Activated CD8-positive, alpha-beta T cell treated with anti-CD3 and anti-CD28 coated beads for 36 hours (primary cell): ENCODE measurements at places on chromosomes 11 and 22. TPM values are rescaled to one million over a fixed set of nuclear protein-coding genes. Genes with fewer than 3 reads are reported as not detected.

GRCh38 chr22:49099496-49100124 lies 728.1 kb downstream of the BRD1 start:
- DNase-seq, result no peak

DNA sequence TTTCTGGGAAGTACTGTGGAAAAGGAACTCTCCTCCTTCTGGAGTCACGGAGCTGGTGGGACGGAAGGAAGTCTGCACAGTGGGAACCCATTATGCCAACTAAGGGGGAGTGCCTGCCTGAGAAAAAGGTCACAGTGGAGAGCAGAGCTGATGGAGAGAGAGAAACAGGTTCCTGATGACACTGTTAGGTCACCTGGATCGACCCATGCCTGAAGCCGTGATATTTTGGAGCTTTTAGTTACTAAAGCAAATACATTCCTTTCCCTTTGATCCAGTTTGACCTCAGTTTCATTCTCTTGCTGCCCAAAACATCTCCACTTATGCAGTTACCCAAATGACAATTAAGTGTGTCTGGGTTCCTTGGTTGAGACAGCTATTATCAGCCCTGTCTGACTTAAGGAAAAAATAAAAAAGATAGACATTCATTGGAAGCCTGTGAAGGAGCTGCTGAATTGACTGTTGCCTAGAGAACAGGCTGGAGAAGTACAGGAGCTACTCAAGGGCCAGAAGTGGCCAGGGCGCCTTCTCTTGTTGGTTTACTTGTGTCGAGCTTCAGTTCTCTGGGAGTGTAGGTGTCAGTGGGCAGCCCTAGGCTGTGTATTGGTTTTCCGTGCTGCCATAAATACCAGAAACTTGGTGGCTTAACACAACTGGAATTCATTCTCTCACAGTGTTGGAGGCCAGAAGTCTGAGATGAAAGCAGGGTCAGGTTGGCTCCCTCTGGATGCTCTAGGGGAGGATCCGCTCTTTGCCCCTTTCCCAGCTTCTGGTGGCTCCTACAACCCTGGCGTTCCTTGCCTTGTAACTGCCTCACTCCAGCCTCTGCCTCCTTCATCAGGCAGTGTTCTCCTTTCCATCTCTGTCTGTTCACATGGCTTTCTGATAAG lies 13.6 kb downstream of the MRGPRD start:
- no peak for DNase-seq

DNA sequence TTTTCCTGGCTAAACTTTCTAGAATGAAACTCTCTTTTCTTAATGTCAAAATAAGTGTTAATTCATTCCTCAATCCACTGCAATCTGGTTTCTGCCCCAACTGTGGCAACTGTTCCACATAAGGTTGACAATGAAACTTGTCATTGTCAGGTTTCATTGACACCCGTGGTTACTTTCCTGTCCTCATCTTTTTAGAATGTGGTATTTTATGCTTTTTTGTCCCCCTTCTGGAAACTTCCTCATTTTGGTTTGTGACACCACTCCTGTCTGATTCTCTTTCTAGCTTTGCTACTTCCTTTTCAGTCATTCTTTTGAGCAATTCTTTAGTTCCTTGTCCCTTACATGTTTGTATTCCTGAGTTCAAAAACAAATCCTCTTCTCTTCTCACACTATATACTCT lies 7.5 kb upstream of the PDE3B start:
- DNase-seq, result peak; percentile 34

GRCh38 chr22:49541693-49542230 lies 285.9 kb downstream of the BRD1 start:
- no peak for DNase-seq

DNA sequence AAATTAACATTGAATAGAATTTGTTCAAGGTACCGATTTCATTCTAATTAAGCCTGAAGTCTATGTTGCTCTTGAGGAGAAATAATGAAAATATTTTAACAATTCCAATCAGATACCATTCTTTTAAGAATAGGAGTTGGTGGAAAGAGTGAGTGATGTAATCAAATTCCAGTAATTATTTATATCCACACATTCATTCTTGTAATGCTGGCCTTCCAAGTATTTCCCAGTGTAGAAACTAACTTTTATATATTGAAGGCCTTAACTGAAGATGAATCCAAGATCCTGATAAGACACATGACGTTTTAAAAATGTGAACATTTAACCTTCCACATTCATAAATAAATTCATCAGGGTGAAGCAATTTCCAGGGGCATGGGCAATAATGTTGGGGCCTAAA lies 36.6 kb upstream of the PAX6 start:
- DNase-seq, result no peak

- DNase-seq, result no peak
Observed at GRCh38 chr11:21888814-21889213, 304.1 kb upstream of the ANO5 start.

- DNase-seq, result no peak
Observed at GRCh38 chr11:112381578-112381977, 120.9 kb upstream of the PLET1 start.

DNA sequence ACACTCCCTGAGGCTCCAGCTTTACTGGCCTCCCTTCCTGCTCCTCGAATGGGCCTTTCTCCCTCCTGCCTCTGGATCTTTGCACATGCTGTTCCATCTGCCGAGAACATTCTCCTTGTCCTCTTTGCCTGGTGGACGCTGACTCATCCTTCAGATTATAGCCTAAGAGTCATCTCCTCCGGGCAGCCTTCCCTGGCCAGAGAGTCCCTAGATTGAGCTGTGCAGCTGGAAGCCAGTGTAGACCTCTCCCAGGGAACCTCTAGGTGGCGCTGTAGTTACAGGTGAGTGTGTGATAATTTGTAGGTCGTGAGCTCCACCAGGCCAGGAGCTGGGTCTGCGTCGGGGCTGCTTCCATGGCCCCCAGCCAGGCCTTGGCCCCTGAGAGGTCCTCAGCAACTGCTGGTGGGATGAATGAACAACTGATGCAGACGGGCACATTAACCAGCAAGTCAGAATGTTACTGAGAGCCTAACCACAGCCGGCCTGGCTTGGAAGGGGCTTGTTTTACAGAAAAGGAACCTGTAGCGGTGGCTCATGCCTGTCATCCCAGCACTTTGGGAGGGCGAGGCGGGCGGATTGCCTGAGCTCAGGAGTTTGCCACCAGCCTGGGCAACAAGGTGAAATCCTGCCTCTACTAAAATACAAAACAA lies 8.7 kb downstream of the PNPLA5 start:
- DNase-seq, result peak; percentile 77

GRCh38 chr22:42134100-42135020 lies 3.8 kb upstream of the CYP2D6 start:
- DNase-seq, result no peak

GRCh38 chr11:106070606-106071005 lies 6.5 kb downstream of the KBTBD3 start:
- no peak for DNase-seq

DNA sequence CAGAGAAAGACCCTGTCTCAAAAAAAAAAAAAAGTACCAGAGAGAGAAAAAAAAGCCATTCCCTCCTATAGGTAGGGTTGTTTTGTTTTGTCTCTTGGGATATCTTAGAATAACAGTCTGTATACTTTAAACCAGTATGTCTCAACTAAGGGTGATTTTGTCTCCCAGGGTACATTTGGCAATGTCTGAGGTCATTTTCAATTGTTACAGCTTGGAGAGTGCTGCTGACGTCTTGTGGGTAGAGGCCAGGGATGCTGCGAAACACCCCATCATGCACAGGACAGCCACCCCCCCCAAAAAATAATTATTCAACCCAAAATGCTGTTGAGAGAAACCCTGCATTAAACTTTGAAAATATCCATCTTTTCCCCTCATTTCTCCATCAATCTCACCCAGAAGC lies 56.1 kb upstream of the CRTAM start:
- no peak for DNase-seq

GRCh38 chr11:86062719-86063118 lies 6.2 kb downstream of the PICALM start:
- DNase-seq, result no peak

GRCh38 chr22:47128622-47129215 lies 366.3 kb downstream of the TBC1D22A start:
- DNase-seq, result no peak

DNA sequence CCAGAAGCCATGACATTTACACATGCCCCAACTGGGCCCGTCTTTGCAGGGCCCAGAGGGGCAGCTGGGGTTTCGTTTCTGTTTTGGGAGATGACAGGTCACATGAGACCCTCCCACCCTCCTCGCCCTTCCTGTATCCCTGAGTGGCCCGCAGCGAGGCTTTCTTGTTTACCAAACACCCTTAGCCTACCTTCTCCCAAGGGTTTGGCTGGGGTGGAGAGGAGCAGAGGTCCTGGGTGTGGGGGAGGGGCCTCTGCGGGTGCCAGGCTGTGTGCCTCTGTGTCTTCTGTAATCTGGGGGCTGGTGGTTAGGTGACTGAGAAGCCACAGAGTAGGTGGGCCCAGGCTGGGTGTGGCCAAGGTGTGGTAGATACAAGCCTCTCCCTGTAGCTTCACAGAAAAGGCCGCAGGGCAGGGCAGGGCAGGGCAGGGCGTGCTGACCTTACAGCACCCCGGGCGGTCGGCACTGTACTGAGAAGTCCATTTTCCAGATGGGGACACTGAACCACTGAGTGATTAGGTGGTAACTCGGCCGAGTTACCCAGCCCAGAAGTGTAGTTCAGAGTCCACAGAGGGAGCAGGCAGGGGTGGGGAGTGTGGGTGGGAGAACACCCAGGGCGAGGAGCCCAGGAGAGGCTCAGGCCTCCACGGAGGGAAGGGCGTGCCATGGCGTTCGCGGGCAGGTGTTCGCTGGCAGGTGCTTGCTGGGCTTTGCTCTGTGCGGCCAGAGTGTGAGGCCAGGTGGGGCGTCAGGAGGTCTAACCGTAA lies 8.7 kb downstream of the PRR5 start:
- DNase-seq, result peak; percentile 86

GRCh38 chr11:67310246-67311050 lies 7.1 kb downstream of the SSH3 start:
- DNase-seq, result no peak

DNA sequence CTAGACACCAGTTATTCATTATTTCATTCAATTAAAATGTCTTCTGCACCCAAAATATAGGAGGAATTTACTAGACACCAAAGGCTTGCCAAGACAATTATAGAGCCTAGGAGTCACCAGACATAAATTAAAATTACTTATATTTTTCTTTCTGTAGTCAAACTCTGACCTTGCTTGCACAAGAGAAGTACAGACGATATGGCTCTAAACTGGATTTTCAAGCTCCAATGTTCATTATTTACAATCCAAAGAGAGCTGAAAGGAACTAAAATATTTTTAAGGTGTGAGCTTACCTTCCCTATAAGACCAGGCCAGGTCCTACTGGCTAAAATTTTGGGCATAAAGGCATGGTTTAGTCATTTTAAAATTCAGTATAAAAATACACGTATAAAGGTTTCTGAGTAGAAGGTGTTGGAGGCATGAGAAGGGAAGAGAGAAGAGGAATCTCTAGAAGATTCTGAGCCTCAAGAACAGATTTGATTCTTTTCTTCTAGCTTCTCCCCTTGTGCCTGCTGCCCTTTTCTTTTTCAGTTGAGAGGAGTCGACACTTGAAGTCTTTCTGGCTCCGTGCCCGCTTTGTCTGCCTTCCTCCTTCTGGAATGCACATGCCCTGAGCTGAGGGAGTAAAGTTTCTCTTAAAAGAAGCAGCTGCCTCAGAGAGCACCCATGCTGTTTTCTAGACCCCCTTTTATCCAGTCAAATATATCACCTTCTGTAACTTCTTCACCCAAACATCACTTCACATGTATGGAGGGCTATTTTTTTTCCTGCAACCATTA lies 13.5 kb downstream of the C11orf97 start:
- DNase-seq, result no peak

DNA sequence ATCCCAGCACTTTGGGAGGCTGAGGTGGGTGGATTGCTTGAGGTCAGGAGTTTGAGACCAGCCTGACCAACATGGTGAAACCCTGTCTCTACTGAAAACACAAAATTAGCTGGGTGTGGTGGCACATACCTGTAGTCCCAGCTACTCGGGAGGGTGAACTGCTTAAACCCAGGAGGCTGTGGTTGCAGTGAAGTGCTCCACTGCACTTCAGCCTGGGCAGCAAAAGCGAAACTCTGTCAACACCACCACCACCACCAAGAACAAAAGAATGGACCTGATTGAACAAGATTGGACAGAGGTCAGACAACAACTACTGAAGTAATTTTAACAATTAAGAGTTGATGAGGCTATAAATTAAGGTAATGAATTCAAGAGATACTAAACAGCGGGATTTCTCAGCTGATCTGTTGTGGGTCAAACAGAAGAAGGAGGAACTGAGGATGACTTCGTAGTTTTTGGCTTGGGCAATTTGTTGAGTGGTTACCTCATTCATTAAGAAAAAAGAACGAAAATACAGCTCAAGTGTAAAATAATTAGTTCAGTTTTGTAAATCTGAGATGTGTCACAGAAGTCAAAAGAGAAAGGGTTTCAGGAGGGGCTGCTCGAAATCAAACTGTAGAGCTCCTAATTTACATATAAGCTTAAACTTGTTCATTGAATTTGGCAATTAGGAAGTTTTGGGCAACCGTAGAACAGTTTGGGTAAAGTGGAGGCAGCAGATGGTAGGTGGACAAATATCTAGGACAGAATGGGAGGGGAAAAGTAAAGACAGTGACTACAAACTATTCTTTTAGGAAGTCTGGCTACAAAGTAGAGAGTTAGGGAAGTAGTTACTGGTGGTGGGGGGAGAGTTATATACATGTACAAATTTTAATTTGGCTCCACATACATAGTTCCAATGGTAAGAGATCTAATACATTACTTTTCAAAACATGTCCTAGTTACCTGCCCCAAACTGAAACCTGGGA lies 4.5 kb downstream of the IL18 start:
- DNase-seq, result no peak

- peak; percentile 28 for DNase-seq
Observed at GRCh38 chr11:11400635-11401232, 47.7 kb upstream of the CSNK2A3 start.

DNA sequence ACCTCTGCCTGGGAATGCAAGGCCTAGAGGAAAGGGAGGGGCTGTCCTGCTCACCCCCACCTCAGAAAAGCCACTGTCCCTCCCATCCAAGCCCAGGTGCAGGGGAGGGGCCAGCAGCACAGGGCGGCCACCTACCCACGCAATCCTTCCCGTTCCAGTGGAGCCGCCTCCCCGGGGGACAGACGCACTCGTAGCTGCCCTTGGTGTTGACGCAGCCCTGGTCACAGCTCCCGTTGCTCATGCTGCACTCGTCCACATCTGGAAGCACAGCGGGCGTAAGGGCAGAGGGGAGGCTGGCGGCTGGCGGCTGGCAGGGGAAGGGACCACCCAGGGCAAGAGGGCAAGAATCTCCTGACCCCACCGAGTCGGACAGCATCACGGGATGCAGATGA lies 40.3 kb upstream of the TTLL12 start:
- no peak for DNase-seq

- DNase-seq, result no peak
Observed at GRCh38 chr22:43837666-43838065, 24.6 kb downstream of the SULT4A1 start.

DNA sequence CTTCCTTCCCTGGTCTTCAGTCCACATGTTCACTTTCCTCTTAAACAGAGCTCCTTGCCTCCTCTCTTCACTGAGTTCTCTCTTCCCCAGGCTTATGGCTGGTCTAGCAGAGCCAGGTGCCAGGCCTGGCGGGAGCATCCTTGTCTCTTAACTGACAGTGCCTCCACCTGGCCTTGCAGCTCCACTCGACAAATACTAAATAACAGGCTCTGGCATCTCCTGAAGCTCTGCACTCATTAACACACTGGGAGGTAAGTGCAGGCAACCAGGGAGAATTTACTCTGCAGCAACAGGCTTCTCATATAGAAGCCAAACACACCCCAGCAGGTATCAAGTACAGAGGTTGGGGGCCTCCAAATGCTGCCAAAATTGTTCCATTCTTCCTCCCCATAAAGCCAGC lies 438.1 kb downstream of the SOX6 start:
- no peak for DNase-seq

The MORC2 gene
- total RNA-seq, result 23.0 TPM

The SLC22A6 gene
- total RNA-seq, result not detected

The SCYL1 gene
- 76.8 TPM for total RNA-seq

The MPEG1 gene
- not detected for total RNA-seq

The GP1BB gene
- not detected for total RNA-seq
